Stimulated activated CD8-positive, alpha-beta memory T cell treated with anti-CD3 and anti-CD28 coated beads, Interleukin-4, amount 100 ng/mL, for 1 hour (primary cell): ENCODE measurements at places on chromosomes 5 and 9.

DNA sequence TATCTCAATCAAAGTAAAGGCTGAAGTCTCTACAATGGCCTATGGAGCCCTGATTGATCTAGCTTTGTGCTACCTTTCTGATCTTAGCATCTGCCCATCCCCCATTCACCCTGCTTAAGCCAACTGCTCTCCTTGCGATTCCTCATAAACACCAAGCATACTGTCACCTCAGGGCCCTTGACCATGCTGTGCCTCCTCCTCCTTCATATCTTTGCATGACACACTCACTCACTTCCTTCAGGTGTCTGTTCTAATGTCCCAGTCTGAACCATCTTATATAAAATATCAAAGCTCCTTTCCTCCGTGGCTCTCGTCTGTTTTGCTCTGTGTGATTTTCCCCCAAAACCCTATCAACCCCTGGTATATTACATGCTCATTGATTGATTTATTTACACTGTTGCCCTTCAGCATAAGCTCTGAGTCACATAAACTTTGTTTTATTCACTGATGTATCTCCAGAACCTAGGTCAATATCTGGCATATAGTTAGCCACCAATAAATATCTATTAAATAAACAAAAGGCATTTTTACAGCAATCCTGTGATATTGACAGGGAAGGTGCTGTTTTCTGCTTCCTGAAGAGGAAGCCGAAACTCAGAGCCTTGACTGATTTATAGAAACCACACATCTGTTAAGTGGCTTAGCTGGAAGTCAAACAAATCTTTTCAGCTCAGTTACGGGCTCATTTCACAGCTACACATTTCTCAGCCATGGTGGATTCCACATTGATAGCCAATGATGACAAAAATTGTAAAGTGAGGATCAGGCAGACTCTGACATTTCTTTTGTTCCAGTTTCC, 103.6 kb downstream of the BOD1 start:
- no peak for DNase-seq

DNA sequence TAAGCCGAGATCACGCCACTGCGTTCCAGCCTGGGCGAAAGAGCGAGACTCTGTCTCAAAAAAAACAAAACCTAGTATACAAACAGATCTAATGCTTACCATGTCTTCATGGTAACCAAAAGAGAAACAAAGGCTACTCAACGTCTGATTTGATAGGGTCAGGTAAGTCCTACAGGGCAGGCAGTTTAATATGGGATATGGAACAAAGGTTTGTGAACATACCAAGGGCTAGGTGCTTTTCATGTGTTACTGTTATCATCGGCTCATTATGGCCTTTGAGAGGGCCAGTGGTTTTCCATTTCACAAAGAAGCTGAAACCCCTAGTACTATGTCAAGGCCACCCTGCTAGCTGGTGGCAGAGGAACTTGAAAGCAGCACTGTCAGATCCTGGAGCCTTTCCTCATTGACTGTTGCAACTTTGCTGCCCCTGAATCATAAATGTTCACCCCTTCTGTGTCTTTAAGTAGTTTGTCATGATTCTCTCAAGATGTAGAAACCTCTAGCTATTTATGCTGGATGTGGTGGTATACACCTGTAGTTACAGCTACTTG, 5.1 kb downstream of the IQGAP2 start:
- no peak for DNase-seq

DNA sequence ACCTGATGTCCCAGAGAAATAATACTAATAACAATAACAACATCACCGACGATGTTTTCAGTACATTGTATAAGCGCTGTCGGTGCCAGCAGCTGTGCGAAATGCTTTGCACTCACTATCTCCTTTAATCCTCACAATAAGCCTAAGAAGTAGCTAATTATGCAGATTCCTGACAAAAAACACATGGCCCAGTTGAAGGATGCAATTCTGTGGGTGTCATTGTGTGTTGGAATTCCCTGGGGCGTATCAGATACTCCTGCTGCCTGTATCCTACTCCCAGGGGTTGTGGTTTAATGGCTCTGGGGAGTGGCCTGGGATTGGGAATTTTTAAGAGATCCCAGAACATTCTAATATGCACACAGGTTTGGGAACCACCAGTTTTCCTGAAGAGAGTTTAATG, 154.0 kb downstream of the RGS3 start:
- no peak for DNase-seq

- no peak for DNase-seq
Observed at GRCh38 chr5:168765551-168766425, 186.6 kb upstream of the PANK3 start.

DNA sequence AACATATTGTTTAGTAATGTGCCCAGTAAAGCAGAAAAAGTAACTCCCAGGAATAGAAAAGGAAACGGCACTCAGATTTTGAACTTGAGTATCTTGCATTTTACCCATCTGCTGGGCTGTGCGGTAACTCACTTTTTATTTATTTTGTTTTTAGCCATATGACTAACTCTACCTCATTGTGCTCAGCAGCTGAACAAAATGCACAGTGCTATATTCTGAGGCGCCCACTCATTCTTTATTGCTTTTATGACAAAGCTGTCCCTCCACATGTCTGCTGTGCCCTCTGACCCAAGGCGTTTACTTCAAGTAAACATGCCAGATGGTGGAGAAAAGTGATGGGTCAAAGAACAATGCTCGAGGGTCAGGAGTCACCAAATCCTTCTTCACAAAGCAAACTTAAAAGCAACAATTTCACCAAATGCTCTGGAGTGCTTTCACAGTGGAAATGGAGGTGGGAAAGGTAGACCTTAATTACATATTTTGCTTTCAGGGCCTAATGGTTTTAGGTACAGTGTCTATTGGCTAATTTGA, 215.2 kb upstream of the ELAVL2 start:
- DNase-seq = no peak

GRCh38 chr9:27565696-27566095, 7.6 kb downstream of the C9orf72 start:
- DNase-seq = no peak

GRCh38 chr5:154813158-154813557, 37.2 kb downstream of the FAXDC2 start:
- DNase-seq = no peak

- no peak for DNase-seq
Observed at GRCh38 chr5:176747670-176748072, 62.7 kb upstream of the UNC5A start.

DNA sequence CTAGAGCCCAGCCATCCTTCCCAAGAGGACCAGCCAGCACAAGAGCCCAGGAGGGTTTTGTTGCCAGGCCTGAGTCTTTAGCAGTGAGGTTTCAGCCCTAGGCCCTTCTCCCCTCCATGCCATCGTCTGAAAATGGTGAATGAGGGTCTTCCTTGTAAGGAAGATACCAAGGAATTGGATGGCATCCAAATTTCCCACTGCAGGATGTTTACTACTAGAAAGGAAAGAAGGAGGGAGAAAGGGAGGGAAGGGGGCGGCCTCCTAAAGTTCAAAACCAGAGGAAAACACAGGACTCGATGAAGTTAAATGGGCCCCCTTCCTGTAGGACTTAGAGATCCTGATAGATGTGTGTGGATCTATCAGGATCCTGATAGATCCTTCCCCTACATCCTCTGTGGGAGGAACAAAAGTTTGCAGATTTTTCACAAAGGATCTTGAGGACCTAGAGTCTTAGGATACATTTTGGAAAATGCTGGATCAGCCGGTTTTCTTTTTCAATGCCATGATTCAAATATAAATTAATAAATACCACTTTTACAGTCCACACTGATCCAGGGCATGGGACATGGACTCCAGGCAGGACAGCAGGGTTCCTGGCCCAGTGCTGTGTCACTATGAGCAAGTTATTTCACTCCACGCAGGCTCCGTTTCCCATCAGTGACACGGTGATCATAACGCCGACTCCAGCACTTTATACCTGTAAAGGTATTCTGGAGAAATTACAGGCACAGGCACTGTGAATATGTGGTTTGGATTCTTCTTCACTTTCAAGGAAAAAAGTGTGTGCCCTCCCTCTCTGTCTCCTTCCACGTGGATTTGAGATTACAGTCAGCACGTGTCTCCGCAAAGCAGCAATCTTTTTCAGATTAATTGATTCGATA, 40.9 kb downstream of the C5orf15 start:
- no peak for DNase-seq

DNA sequence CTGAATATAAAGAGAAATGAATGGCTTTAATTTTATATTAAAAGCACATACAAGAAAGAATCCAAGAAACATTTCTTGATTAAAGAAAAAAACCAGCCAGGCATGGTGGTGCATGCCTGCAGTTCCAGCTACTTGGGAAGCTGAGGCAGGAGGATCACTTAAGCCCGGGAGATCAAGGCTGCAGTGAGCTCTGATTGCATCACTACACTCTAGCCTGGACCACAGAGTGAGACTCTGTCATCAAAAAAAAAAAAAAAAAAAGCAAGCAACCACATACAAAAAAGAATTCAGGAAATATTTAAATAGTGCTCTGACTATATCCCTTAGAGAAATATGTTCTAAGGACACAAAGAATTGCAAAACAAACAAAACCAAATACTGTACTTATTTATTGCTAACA, 2.5 kb upstream of the PLAC8L1 start:
- no peak for DNase-seq
